A549 treated with CpdA at 1 μM for 4 hours (cell line): ENCODE measurements at places on chromosomes 7 and 10. TPM values are rescaled to one million over a fixed set of nuclear protein-coding genes. Genes with fewer than 3 reads are reported as not detected.

Gene KEL
- total RNA-seq = 1.1 TPM in 1 of 5 replicates, not detected in the others

Gene PAPOLB
- not detected in 5 replicates for total RNA-seq

Gene ACTA2
- 17.2 to 21.8 TPM (median 18.5 TPM) in 5 replicates for total RNA-seq

Gene PTPRZ1
- not detected in 5 replicates for total RNA-seq

Gene OR2A1
- not detected in 5 replicates for total RNA-seq

Gene DDC
- total RNA-seq = 0.77 to 1.6 TPM (median 1.2 TPM) in 5 replicates

Gene BTBD16
- total RNA-seq = 0.40 to 0.86 TPM (median 0.52 TPM) in 5 replicates

Gene ITPRID1
- total RNA-seq = not detected in 5 replicates

Gene DEPP1
- 1.3 to 1.8 TPM (median 1.4 TPM) in 5 replicates for total RNA-seq

Gene GDF2
- not detected in 5 replicates for total RNA-seq

Gene COG5
- 9.4 to 13.9 TPM (median 11.7 TPM) in 5 replicates for total RNA-seq

Gene MMRN2
- total RNA-seq = 0.51 to 1.1 TPM (median 0.94 TPM) in 5 replicates

Gene C10orf62
- total RNA-seq = 0.12 TPM in 1 of 5 replicates, not detected in the others
